Stimulated activated naive CD8-positive, alpha-beta T cell treated with anti-CD3 and anti-CD28 coated beads, Interleukin-15, amount 100 ng/mL, for 72 hours (primary cell): ENCODE measurements at places on chromosomes 13 and 19.

- DNase-seq: no peak
These were observed 27.8 kb upstream of the IGSF23 start for GRCh38 chr19:44585371-44586133.

- no peak for DNase-seq
These were observed 18.2 kb upstream of the RANBP3 start for GRCh38 chr19:5996102-5996501.

GRCh38 chr19:8505680-8506401 is 3.4 kb upstream of the PRAM1 start:
- peak; percentile 77 for DNase-seq

GRCh38 chr13:27631156-27631555 is 9.5 kb downstream of the POLR1D start:
- DNase-seq: no peak

GRCh38 chr13:48748681-48749080 is 95.0 kb downstream of the CYSLTR2 start:
- no peak for DNase-seq
